ENCODE measurements at places on chromosomes 16 and 17.

- DNase-seq, result no peak
Observed at GRCh38 chr17:35793257-35793656, 2.2 kb downstream of the MMP28 start.

DNA sequence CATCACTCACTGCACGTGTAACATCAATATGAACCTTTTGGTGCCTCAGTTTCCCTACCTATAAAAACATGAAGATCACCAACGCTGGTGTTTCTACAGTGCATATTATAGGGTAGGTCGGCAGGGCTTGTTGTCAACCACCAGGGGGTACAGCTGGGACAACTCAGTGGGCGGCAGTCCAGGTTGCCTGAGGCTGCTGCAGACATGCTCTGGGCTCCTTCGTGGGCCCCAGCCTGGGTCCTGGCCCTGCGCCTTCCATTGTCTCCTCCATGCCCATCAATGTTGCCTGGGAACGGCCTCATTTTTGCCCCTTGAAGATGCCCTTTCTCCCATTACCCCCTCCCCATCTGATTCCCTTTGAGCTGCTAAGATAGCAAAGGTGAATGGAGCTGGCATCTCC lies 89.8 kb downstream of the GSG1L start:
- DNase-seq, result peak; percentile 46

- no peak for DNase-seq
Observed at GRCh38 chr17:36761203-36761950, 160.0 kb downstream of the MRM1 start.

DNA sequence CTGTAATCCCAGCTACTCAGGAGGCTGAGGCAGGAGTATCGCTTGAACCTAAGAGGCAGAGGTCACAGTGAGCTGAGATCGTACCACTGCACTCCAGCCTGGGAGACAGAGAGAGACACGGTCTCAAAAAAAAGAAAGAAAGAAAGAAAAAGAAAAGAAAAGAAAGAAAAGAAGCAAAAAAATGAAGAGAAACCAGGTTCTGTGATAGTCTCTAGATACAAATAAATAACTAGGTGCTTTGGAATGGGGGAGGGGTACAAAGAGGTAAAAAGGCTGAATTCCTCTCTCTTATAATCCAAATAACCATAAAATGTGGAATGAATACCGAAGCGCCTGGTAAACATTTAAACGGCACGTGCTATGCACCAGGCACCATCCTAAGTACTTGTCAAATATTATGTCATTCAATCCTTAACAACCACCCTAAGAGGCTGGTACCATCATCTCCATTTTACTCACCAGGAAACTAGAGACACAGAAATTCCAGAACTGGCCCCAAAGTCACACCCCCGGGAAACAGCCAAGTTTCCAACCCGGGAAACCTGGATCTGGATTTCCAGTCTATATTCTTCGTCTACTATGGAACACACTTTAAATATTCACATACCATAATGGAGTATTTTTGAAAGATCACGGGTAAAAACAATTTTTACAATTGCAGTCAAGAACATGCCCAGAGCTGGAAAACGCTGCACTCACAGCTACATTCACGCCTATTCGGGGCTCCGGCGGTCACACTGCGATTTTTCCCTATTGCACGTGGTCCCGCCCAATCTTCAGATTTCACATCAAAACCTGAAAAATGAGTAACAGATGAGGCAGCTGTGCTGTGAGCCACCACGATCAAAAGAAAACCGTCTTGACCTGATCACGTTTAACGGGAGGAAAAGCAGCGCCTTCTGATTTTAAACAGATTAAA lies 10.5 kb downstream of the NXN start:
- no peak for DNase-seq

DNA sequence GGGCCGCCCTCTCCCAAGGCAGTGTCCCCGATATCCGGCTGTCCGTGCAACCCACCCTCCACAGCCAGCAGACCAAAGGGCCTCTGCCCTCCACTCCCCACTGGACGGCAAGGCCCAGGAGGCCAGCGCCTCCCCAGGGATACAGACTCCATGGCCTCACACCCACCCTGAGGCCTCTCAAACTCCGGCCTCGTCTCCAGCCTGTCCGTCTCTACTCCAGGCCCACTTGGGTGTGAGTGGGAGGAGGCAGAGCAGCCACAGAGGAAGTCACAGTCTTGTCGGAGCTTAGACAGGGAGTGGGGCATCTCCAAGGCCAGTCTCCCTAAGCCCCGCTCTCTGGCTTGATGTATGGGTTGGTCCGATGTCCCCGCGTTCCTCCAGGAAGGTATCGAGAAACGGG lies 73.3 kb downstream of the SRCIN1 start:
- DNase-seq, result no peak

- DNase-seq, result no peak
Observed at GRCh38 chr17:62805234-62805633, 2.9 kb downstream of the MARCHF10 start.

DNA sequence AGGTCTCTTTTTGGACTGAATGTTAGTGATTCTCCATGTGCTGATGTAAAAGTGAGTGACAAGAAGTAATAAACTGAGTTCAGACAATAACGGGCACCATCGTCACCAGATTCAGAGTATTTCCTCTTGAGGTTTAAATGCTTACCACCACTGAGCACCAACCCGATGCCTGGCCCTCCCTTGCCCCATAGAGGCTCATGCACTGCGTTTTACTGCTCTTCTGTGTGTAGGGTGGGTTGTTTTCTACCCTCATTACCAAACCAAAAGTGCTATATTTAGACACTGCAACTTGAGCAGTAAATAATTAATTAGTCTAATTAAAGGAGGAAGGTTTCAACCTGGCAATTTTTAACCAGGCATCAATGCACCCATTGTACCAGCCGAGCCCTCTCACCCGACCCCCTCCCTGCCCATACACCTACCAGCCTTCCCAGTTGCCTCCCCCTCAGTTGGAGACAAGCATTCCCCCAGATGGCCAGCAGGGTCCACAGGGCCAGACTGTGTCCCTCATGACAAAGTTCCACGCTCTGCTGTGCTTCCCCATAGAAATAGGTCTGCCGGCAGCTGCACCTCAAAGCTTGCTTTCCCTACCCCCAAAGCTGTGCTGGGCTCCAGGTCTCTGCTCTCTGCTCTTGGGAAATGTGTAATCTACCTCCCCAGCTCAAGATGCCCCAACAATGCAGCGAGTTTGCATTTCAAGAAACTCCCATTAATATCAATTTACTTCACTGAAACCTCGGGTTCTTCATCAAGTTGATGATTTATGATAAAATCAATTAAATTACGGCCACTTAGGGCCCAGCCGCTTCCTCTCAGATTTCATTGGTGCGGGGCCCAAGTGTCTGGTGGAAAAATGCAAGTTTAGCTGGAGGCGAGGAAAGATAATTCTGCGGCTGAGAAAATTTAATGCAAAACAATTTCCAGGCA lies 16.0 kb downstream of the HOXB4 start:
- DNase-seq, result peak; percentile 62
